ENCODE measurements at places on chromosomes 12 and 14.
A peak's percentile ranks its signal among the peaks of the same experiment; 100 is the strongest.

DNA sequence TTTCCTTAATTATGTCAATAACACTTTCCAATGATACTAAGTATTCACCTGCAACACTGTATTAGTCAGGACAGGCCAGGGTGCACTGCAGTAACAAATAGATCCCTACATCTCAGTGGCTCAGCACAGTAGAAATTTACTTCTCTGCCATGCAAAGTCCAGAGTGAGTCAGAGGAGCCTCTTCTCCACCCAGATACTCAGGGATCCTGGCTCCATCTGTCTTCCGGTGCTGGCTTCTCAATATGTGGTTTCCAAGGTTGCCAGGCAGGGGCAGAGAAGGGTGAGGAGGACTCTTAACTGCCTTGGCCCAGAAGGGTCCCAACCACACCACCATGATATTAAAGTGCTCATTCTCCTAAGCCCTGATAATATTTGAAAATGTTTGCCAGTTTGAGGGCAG, 47.8 kb downstream of the ADGRD1 start:
- no peak for DNase-seq

GRCh38 chr12:70831543-70831942, 89.0 kb downstream of the PTPRR start:
- DNase-seq = no peak

- no peak for DNase-seq
Observed at GRCh38 chr14:27506272-27506671, 908.4 kb upstream of the NOVA1 start.

GRCh38 chr12:25089738-25090137, 105.2 kb downstream of the DNAI7 start:
- DNase-seq = peak; percentile 7

DNA sequence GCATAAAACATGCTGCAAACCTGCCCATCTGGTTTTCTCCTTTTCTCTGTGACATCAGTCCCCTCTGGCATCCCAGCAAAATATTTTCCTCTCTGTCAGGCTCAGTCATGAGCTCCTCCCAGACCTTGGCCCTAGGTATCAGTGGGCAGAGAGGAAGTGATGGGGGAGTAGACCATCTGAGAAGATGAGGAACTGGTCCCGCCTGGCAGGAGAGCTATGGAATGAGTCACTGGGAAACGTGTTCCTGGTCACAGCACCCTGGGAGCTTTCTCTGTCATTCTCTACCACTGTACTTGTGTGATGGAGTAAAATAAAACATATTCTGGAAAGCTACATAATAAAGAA, 5.0 kb upstream of the SRSF9 start:
- no peak for DNase-seq

DNA sequence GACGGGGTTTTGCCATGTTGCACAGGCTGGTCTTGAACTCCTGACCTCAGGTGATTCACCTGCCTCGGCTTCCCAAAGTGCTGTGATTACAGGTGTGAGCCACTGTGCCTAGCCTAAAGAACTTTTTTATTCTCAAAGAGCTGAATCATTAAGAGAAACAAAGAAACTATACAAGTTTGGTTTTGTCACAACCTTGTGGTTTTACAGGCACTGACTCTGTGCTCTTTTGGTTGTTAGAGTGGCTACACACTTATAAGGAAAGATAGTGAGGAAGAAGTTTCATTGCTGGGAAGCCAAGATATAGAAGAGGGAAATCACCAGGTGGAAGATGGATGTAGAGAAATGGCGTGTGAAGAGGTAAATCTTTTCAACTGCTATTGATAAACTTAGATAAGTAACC, 10.1 kb upstream of the DNAH10 start:
- DNase-seq = no peak

- no peak for DNase-seq
Observed at GRCh38 chr14:52380294-52380693, 66.2 kb downstream of the PTGER2 start.

GRCh38 chr14:59863806-59864525, 6.6 kb downstream of the RTN1 start:
- no peak for DNase-seq

DNA sequence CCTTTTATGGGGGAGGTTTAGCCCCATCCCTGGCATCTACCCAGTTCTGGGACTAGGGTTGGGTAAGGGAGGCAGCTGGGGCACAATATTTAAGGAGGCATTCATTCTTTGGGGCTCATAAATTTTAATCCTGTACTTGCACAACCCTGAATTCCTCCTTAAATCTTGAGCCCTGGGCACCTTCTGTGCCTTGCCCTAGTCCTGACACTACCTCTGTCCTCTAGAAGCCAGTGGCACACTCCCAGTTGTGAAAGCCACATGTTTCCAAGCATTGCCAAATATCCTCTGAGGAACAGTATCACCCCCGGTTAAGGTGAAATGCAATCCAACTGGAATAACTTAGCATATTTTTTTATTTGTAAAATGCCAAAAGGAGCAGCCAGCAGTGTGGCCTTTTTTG, 36.6 kb downstream of the SLC16A7 start:
- DNase-seq = no peak

DNA sequence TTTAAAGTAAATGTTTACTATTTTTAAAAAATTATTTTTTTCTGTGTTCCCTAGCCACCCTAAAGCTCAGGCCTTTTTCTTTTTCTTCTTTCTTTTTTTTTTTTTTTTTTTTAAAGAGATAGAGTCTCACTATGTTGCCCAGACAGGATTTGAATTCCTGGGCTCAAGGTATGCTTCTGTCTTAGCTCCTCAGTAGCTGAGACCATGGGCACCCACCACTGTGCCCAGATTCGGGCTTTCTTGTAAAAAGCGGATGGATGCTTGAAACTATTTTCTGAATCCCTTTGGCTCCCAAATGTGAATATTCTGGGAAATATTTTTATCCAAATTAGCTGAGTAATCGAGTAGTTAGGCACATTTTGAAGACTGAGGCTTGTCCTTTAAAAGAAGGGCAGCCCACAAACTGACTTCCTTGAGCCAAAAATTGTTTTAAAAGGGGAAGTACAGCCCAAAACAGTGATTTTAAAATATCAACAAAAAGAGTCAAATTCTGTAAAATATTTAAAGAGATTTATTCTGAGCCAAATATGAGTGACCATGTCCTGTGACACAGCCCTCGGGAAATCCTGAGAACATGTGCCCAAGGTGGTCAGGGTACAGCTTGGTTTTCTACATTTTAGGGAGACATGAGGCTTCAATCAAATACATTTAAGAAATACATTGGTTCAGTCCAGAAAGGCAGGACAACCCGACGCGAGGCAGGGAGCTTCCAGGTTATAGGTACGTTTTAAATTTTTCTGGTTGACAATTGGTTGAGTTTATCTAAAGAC, 28.8 kb upstream of the HIGD1C start:
- DNase-seq = no peak

- DNase-seq = no peak
Observed at GRCh38 chr14:88166616-88167015, 156.5 kb downstream of the KCNK10 start.

GRCh38 chr14:96285667-96286066, 29.7 kb downstream of the BDKRB1 start:
- DNase-seq = no peak

DNA sequence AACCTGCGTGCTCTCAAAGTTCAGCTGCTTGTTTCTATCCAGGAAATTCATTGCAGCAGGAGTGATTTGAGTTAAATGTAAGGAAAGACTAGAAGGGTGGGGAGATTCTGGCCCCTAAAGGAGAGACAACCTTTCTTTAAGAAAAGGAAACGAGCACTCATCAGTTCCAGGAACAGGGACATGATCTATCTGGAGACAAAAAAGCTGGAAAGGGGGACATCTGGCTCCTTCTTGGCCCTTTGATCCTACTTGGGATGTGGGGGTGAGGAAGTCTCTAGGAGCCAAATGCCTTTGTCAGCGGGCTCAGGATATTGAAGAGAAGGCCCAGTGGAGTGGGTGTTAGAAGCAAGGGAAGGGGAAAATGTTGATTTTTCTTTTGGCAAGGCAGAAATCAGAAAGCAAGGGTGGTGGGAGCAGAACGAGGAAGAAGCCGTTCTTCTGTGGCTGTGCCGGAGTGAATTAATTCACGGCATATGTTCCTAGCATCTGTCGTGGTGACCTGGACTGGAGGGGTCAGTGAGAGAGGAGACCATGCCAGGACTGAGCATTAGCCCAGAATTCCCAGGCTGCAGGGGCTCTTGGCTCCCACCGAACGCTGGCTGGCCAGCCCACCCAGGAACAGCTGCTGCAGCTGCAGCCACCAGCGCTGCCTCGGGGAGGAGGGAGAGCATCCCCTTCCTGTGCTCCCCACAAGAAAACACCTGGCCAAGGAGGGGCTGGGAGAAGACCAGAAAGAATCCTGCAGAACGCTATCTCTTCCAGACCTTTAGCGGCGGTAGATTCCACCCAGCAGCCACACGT, 62.8 kb upstream of the GPATCH2L start:
- DNase-seq = no peak

Measured in CD4-positive, alpha-beta T cell treated with Interleukin-21 for 1 hour (primary cell).